ENCODE measurements at places on chromosomes 2 and 18.

- no peak for DNase-seq
These were observed 69.9 kb downstream of the MARCO start for GRCh38 chr2:119011910-119012209.

DNA sequence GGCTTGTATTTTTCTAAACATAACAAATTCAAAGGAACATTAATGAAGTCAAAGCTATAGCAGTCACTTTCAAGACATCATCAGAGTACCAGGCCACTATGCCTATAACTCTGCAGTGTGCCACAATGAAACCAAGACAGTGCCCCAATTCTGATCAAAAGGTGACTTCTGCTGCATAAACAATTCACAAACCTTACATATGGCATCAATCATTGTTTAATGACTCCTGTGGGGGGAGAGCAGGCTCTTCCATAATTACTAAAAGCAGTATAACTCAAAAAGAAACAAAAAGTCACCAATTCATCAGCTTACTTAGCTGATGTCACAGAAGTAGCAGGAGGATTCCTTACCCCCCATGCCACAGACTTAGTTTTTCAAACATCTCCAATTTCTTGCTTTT lies 15.5 kb downstream of the LPIN2 start:
- DNase-seq = no peak

GRCh38 chr2:6995391-6996097 lies 78.3 kb downstream of the RNF144A start:
- DNase-seq = no peak

- peak; percentile 14 for DNase-seq
These were observed 167.4 kb downstream of the PTGR3 start for GRCh38 chr18:75041586-75041985.

DNA sequence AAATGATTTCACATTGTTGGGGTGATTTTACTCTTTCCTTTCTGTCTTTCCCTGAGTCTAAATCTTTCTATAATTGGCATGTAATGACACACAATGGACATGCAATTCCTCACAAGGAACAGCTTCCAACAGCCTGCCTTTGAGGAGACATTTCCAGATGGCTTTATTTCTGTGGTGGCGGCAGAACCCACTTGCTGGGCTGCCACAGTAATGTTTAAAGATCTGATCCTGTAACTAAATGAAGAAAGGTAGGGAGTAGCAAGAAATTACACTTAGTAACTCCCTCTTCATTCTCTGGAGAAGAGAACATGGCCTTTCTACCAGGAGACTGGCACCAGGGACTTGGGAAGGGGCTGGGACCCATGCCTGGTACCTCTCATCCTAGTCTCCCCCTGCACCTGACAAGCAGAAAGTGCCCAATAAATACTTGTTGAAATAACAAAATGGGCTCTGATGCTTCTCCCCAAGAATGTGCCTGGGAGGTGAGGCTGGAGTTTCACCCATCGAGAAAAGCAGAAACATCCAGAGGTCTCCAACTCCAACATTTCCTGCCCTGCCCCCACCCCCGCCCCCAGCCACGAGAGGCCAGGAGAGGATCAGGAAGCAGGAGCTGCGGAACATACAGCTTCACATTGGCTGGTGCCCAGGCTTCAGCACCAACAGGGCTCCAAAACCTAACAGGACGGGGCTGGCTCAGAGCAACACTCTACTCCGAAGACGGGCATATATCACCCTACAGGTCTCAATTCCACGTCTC lies 92.1 kb downstream of the PXDN start:
- no peak for DNase-seq

DNA sequence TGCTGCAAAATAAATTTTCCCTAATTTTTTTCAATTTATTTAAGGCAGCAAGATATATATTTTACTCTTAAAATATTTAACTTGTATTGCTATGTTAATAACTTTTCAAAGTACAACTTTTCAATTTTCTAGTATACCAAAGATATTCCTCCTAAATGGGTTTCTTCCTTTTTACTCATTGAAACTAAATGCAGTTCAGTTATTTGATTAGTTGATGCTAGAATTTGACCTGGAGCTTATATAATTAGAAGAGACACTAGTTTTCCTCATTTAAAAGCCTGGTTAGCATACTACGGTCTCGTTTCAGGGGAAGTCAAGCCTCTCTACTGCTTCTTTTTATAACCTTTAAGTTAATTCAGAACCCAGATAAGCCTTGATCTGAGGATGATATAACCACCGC lies at the start of gene ARHGEF33:
Gene ARHGEF33, plus strand, starts transcription at position 301 of the 400 bp plus-strand sequence. CDS start 29,573 bp downstream, outside the sequence.
- DNase-seq = no peak

DNA sequence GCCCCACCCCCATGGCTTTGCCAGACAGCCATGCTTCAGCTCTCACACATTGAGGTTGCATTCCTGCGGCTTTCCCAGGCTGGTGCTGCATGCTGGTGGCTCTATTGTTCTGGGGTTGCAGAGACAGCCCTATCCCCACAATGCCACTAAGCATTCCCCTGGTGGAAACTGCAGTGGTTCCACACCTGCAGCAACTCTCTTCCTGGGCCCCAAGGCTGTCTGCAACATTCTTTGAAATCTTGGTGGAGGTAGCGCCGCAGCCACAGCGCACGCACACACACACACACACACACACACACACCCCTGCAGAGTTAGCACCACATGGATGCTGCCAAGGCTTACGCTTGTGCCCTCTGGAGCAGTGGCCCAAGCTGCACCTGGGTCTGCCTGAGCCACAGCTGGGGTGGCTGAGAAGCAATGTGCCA lies 21.4 kb downstream of the SFXN5 start:
- DNase-seq = peak; percentile 20

- no peak for DNase-seq
These were observed 213.0 kb upstream of the CELF4 start for GRCh38 chr18:37778417-37779165.

DNA sequence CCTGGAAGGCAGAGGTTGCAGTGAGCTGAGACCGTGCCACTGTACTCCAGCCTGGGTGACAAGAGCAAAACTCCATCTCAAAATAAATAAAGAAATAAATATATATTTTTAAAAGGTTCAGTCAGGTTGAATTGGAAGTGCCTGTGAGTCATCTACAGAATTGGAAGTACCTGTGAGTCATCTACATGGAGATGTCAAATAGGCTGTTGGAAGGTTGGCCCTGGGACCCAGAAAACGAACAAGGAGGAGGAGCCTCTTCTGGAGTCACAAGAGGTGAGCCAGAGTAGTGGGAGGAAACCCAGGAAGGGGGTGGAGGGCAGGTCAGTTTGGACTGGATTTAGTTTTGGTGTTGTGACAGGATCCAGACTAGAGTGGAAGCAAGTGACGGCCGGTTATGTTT lies 15.2 kb upstream of the SCYGR1 start:
- DNase-seq = no peak

GRCh38 chr18:26491194-26491816 lies 57.0 kb downstream of the KCTD1 start:
- no peak for DNase-seq

DNA sequence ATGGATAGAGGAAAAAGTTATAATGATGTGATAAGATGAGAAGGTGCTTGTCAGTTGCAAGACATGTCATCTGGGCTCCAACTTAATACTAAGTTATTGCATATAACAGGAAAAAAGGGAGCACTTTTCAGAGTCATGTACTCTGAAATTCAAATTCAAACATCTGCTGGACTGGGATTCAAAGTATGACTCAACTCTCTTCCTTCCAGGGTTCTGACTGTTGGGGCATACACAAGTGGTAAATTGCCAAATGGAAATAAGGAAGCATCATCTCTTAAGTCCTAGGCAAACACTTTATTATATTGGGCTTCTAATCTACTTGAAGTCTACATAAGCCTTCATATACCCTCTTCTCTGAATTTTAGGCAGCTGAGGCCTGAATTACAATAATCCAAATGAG lies 44.9 kb downstream of the ZBTB14 start:
- no peak for DNase-seq

DNA sequence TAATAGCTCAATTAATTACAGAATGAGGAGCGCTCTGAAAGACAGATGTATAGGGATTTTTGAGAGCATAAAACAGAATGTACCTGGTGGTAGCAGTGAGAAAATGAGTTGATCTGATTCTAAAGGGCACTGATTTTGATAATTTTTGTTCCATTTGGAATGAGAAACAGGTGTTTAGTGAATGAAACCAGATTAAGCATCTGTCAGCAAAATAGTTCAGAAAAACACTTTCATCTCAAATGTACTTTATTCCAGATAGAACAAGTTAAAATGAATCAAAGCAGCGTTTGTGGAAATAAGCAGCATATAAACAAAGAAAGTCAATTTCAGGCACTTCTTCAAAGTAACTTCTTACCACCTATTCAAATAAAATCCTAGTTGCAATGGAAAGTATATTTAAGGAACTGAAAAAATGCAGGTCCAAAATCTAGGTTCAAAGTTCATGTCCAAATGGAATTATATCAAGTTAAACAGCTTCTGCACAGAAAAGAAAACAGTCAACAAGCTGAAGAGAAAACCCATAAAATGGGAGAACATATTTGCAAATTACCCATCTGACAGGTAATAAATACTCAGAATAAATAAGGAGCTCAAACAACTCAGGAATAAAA lies 11.9 kb upstream of the REG3A start:
- no peak for DNase-seq

DNA sequence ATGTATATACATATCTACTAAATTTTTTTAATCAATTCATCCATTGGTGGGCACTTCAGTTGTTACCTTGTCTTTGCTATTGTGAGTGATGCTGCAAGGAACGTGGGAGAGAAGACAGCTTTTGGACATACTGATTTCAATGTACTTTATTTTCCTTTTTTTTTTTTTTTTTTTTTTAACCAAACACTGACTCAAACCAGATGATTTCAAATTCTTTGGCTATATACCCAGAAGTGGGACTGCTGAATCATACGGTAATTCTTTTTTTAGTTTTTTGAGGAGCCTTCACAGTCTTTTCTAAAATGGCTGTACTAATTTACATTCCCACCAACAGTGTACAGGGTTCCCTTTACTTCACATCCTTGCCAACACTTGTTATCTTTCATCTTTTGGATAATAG lies 204.7 kb downstream of the INSIG2 start:
- DNase-seq = no peak

- peak; percentile 36 for DNase-seq
These were observed 67.4 kb downstream of the STEAP3 start for GRCh38 chr2:119290859-119291587.

GRCh38 chr2:65019675-65020195 lies 30.5 kb downstream of the SLC1A4 start:
- no peak for DNase-seq

DNA sequence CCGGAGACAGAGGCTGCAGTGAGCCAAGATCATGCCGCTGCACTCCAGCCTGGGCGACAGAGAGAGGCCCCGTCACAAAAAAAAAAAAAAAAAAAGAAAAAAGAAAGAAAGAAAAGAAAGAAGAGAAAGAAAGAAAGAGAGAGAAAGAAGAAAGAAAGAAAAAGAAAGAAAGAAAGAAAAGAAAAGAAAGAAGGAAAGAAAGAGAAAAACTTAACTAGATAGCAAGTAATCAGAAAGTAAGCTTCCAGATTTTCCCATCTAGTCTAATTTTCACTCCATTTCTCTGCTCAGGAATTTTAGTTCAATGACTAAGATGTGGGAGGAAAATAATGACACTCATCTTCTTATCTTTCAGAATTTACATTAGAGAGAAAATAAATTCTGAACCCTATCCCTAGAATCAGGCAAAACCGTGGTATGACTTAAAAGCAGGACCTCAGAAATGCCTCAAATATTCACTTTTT lies 2.4 kb downstream of the GFPT1 start:
- peak; percentile 70 for DNase-seq

GRCh38 chr2:151544449-151544848 lies 134.7 kb downstream of the RIF1 start:
- no peak for DNase-seq

- DNase-seq = no peak
These were observed 65.8 kb upstream of the CABLES1 start for GRCh38 chr18:23069481-23069880.

DNA sequence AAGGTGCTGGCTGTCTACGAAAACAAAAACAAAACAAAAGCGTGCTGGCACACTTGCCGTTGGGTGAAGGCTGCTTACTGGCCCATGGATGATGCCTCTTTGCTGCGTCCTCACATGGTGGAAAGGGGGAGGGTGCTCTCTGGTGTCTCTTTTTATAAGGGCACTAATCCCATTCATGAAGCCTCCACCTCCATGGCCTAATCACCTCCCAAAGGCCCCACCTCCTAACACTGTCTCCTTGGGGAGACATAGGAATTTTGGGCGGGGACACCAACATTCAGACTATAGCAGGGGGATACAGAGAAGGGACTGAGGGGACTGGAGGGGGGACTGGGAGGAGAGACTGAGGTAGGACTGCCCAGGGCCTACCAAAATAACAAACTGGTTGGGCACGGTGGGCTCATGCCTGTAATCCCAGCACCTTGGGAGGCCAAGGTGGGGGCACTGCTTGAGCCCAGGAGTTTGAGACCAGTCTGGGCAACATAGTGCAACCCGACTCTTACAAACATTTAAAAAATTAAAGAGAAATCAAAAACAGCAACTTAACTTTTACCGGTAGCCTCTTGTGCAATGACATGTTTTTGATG lies 14.5 kb downstream of the PTMA start:
- no peak for DNase-seq

DNA sequence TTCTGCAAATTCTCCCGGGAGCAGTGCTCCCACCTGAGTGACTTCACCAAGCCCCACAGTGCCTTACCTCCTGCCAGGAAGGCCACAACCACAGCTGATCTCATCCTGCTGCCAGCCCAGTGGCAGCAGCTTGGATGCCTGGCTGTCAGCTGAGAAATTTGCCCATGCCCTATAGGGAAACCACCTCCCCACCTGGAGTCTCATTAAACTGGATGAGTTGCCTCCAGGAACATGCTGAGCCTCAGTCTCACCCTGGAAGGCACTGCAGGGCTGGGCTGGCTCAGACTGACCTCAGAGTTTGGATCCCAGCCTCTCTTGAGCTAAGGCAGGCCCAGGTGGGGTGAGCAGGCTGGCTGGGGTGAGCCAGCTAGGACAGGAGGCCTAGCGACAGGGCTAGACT lies 23.3 kb downstream of the REEP1 start:
- DNase-seq = no peak

DNA sequence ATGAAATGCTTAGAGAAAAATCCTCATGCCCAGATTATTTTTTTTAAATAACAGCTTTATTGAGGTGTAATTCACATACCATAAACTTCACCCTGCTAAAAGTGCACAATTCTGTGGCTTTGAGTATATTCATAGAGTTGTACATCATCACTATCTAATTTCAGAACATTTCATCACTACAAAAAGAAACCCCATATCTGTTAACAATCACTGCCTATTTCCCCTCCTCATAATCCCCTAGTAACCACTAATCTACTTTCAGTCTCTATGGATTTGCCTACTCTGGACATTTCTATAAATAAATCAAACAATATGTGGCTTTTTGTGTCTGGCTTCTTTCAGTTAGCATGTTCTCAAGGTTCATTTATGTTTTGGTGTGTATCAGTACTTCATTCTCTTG lies 51.4 kb downstream of the OSBPL1A start:
- DNase-seq = peak; percentile 87

DNA sequence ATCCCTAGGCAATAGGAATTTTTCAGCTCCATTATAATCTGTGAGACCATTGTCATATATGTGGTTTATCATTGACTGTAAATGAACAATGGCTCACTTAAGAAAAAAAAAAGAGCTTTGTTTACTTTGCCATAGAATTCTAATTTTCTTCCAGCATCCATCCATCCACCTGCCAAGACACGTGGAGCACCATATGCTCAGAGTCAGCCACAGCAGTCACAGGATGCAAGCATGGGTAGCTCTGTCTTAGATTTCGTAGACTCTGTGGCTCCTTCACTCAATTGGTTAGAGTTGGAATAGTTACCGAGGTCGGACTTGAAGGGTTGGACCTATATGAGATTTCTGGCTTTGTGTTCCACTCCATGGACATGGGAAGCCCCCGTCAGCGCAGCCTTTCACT lies 75.6 kb downstream of the COA5 start:
- no peak for DNase-seq

GRCh38 chr2:68127358-68128242 lies 30.1 kb upstream of the PNO1 start:
- no peak for DNase-seq

Data from amniotic epithelial cell (primary cell).